SK-N-SH (cell line): ENCODE measurements at places on chromosomes 2 and 18. TPM values are rescaled to one million over a fixed set of nuclear protein-coding genes. Genes with fewer than 3 reads are reported as not detected.

DNA sequence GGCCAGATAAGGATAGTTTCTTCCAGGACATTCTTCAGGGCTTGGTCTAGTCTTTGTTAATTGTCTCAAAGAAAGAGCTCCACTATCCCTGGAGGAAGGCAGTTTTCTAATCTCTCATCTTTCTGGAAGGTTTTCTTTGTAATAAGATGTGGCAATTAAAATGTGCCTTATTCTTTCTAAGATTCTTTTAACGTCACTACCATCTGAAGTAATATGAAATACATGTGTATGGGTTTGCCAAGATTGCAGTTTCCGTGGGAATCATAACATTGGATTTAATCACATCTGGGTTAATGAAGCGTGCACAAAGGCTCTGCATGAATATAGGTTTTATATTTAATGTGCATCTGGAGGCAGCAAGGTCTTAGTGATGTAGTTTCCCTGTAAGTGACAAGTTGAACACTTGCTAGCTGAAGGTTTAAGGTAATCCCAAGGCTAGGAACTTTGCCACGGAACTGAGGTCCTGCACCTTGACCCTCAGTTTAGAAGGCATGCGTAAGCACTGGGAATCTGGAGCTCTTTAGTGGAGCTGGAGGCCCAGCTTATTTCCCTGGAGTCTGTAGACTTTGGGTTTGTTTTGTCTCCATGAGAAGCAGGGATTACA is 25.7 kb downstream of the DIS3L2 start:
- no peak for DNase-seq

- no peak for DNase-seq
Measured at GRCh38 chr2:160309585-160309984, 109.5 kb upstream of the ITGB6 start.

DNA sequence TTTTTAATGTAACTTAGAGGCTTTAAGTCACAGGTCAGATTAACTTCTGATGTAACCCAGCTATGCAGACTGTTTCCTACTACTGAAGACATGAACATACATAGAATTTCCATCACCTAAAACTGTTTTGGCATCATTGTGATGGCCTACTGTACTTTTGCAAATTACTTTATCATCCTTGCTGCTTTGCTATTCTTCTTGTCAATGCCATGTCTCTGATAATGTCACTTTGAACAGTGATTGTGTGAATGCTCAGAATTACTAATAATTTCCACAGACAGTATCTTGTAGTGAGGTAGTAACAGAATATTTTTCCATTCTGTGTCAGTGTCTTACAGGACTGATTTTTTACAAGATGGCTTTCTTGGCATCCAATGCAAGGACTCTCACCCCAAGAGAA is 663.5 kb downstream of the DPP10 start:
- no peak for DNase-seq

The AQP12A gene
- not detected in 2 replicates for polyA plus RNA-seq

DNA sequence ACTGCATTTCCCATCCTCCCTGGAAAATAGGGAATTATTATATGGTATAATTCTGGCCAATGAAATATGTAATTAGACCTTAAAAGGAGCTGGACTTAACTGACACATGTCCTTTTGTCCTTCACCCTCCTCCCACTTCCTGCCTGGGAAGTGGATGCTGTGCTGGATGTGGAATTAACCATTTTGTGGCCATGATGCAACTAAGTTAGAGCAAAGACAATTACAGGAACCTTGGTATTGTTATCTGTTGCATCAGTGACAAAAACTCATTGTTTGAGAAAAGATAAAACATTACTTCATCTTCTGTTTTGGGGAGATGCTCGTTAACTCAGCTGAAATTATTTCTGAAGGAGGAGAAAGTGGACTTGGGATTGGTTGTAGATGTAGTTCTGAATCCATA is 227.7 kb upstream of the BOD1L2 start:
- DNase-seq, result no peak

- DNase-seq, result no peak
Measured at GRCh38 chr18:58451115-58451971, 177.5 kb downstream of the ALPK2 start.

The CD8A gene
- polyA plus RNA-seq, result 0.05 and 0.08 TPM in 2 replicates

- DNase-seq, result no peak
Measured at GRCh38 chr2:227016894-227017293, 147.1 kb downstream of the COL4A4 start.

The EFR3B gene
- polyA plus RNA-seq, result 1.5 and 1.9 TPM in 2 replicates

DNA sequence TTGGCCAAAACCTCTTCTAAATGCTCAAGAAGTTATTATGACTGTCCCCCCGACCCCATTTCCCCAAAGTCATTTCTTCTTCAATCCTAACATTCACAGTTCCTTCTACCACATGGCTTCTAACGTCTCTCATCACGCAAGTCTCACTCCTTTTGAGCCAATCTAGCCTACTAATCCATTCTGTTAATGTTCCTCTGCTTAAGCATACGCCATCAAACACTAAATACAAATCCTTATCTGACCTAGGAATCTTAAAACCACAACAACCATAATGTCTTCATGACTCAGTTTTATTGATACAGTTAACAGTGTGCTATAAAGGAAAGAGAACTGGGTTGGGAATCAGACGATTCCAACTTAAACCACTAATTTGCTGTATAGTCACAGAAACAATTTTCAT is 23.9 kb downstream of the HNRNPLL start:
- DNase-seq, result no peak

GRCh38 chr2:55048508-55049042 is 1.7 kb downstream of the RTN4 start:
- peak; percentile 21 for DNase-seq

DNA sequence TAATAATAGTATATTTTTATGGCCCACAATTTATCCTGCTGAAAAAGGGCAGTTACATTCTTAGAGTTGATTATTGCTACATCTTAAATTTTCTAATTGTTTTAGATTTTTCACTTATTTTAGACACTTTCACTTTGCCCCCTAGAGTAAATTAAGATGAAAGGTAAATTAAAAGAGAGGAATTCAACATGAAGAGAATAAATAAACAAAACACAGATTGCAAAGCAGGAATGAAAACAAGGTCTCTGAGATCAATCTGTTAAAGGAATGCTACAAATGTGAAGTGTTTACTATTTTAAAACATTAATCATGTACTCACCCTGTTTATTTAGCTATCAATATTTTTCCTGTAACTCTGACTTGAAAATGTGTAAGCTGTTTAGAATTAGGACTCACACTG is 113.5 kb upstream of the ETAA1 start:
- DNase-seq, result no peak

The VIL1 gene
- under 0.01 and 0.02 TPM in 2 replicates for polyA plus RNA-seq

The TCF7L1 gene
- 1.6 and 3.7 TPM in 2 replicates for polyA plus RNA-seq

The CSRNP3 gene
- 1.0 and 2.4 TPM in 2 replicates for polyA plus RNA-seq

- DNase-seq, result no peak
Measured at GRCh38 chr2:190935054-190935453, 54.4 kb downstream of the GLS start.
